Naive thymus-derived CD8-positive, alpha-beta T cell (primary cell): ENCODE measurements at places on chromosomes 7 and 10.

DNA sequence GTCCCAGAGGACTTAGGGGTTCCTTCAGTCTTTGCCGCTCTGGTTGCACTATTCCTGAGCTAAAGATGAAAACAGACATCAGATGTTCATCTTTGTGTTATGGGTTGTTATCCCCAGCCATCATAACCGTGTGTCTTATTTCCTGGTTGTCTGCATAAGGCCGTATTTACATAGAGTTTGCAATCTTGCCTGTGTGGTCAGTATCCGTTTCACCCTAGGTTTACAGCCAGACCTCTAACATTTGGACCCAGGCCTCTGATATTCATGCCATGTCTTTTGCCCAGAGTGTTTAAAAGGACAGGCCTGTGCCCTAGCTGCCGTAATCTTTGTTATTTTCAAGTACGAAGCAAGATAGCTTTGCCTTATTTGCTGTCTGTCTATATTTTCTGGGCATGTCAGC is 26.6 kb downstream of the LRRC4 start:
- no peak for DNase-seq

- DNase-seq = no peak
These were observed 114.5 kb upstream of the PRKCQ start for GRCh38 chr10:6694447-6695140.

- no peak for DNase-seq
These were observed 10.0 kb upstream of the INPP5F start for GRCh38 chr10:119715628-119716505.

- DNase-seq = no peak
These were observed 22.2 kb downstream of the ENTPD7 start for GRCh38 chr10:99681553-99681952.

GRCh38 chr7:11315666-11316258 is 342.1 kb downstream of the PHF14 start:
- DNase-seq = no peak
